A549 treated with ZK216348 at 1 μM for 4 hours (cell line): ENCODE measurements at places on chromosomes 3 and 15. TPM values are rescaled to one million over a fixed set of nuclear protein-coding genes. Genes with fewer than 3 reads are reported as not detected.

GOLGA6L9 gene
- total RNA-seq = 2.5 to 3.1 TPM (median 2.9 TPM) in 5 replicates

ZNF662 gene
- not detected in 5 replicates for total RNA-seq

CKMT1B gene
- 2.2 to 4.7 TPM (median 3.7 TPM) in 5 replicates for total RNA-seq

RETNLB gene
- total RNA-seq = not detected in 5 replicates

SST gene
- total RNA-seq = not detected in 5 replicates

GPR156 gene
- 0.34 to 0.47 TPM (median 0.34 TPM) in 5 replicates for total RNA-seq

TIMP4 gene
- 10.8 to 13.2 TPM (median 12.0 TPM) in 5 replicates for total RNA-seq

GCSAM gene
- not detected in 5 replicates for total RNA-seq

CGNL1 gene
- 0.71 to 1.1 TPM (median 0.85 TPM) in 5 replicates for total RNA-seq
